Aortic smooth muscle cell (primary cell): ENCODE measurements at places on chromosomes 16 and 17. TPM values are rescaled to one million over a fixed set of nuclear protein-coding genes. Genes with fewer than 3 reads are reported as not detected.

CCL8 gene
- not detected in 2 replicates for total RNA-seq

GNGT2 gene
- 0.25 and 0.66 TPM in 2 replicates for total RNA-seq

KRTAP4-1 gene
- not detected in 2 replicates for total RNA-seq

C17orf78 gene
- total RNA-seq, result not detected in 2 replicates

CEMP1 gene
- total RNA-seq, result 0.12 TPM in 1 of 2 replicates, not detected in the other

GPR179 gene
- total RNA-seq, result under 0.01 TPM in 1 of 2 replicates, not detected in the other

SLC16A6 gene
- 0.37 and 0.92 TPM in 2 replicates for total RNA-seq

MYL11 gene
- total RNA-seq, result 0.12 TPM in 1 of 2 replicates, not detected in the other

CCL4L2 gene
- not detected in 2 replicates for total RNA-seq

TMC7 gene
- total RNA-seq, result 0.87 and 1.1 TPM in 2 replicates

PTGES3L gene
- total RNA-seq, result not detected in 2 replicates

OTOA gene
- 0.13 and 0.19 TPM in 2 replicates for total RNA-seq

TBC1D3 gene
- not detected in 2 replicates for total RNA-seq

LITAFD gene
- total RNA-seq, result not detected in 2 replicates

BRIP1 gene
- total RNA-seq, result 5.4 and 7.0 TPM in 2 replicates

SRP68 gene
- total RNA-seq, result 29.2 and 38.6 TPM in 2 replicates
